ENCODE measurements at places on chromosomes 5 and 9. TPM values are rescaled to one million over a fixed set of nuclear protein-coding genes. Genes with fewer than 3 reads are reported as not detected.

The OR2S2 gene
- total RNA-seq: not detected

The PCDHA10 gene
- total RNA-seq: 0.28 TPM

The PCDHAC2 gene
- 0.14 TPM for total RNA-seq

The SHB gene
- total RNA-seq: 14.2 TPM

The INSL4 gene
- total RNA-seq: not detected

The EPB41L4B gene
- under 0.01 TPM for total RNA-seq

The NXNL2 gene
- total RNA-seq: 1.0 TPM

The SPATA31C1 gene
- not detected for total RNA-seq

The RASEF gene
- total RNA-seq: 0.14 TPM

The GABRG2 gene
- not detected for total RNA-seq

The MRPS2 gene
- total RNA-seq: 10.4 TPM

The BSPRY gene
- total RNA-seq: not detected

The MARCOL gene
- 8.3 TPM for total RNA-seq

The SLC45A2 gene
- total RNA-seq: 0.14 TPM

All from smooth muscle cell of bladder (primary cell).